ENCODE measurements at places on chromosomes 2 and 18. TPM values are rescaled to one million over a fixed set of nuclear protein-coding genes. Genes with fewer than 3 reads are reported as not detected.

Gene ANKRD44
- 25.9 TPM for polyA plus RNA-seq

Gene LYG2
- polyA plus RNA-seq = 0.33 TPM

Gene CPO
- polyA plus RNA-seq = 0.53 TPM

Gene HOXD12
- not detected for polyA plus RNA-seq

Gene KIF5C
- 197 TPM for polyA plus RNA-seq

Gene EFHD1
- polyA plus RNA-seq = 49.0 TPM

Gene DSG3
- not detected for polyA plus RNA-seq

Gene RAMP1
- polyA plus RNA-seq = 126 TPM

Gene GPC1
- polyA plus RNA-seq = 201 TPM

Gene LINC00305
- not detected for polyA plus RNA-seq

Gene IL1RL2
- 0.84 TPM for polyA plus RNA-seq

Gene CIB4
- polyA plus RNA-seq = 0.27 TPM

Gene PCARE
- polyA plus RNA-seq = not detected

Measured in spinal cord (tissue), 10 donors.